ENCODE measurements at places on chromosomes 12 and 14. TPM values are rescaled to one million over a fixed set of nuclear protein-coding genes. Genes with fewer than 3 reads are reported as not detected.

Gene P2RX2
- not detected for polyA plus RNA-seq

Gene LPAR5
- 26.5 TPM for polyA plus RNA-seq

Gene PRH2
- not detected for polyA plus RNA-seq

Gene LACRT
- polyA plus RNA-seq = not detected

Gene OR6C70
- polyA plus RNA-seq = not detected

Gene KRT77
- polyA plus RNA-seq = not detected

Gene YARS2
- polyA plus RNA-seq = 18.5 TPM

Gene CHST11
- 76.8 TPM for polyA plus RNA-seq

Gene NFATC4
- polyA plus RNA-seq = not detected

Gene CCND2
- 72.4 TPM for polyA plus RNA-seq

Gene LRRIQ1
- polyA plus RNA-seq = not detected

Gene C1R
- 1.9 TPM for polyA plus RNA-seq

Gene JPH4
- not detected for polyA plus RNA-seq

Gene SERPINA10
- polyA plus RNA-seq = not detected

Gene FSCB
- polyA plus RNA-seq = not detected

Gene DEPDC4
- polyA plus RNA-seq = not detected

Gene RPGRIP1
- not detected for polyA plus RNA-seq

Gene KCNA5
- polyA plus RNA-seq = not detected

Gene OR4E2
- polyA plus RNA-seq = not detected

Gene INHBC
- not detected for polyA plus RNA-seq

Gene ESPL1
- not detected for polyA plus RNA-seq

Gene NAV3
- not detected for polyA plus RNA-seq

Gene GSC
- polyA plus RNA-seq = 0.51 TPM

Gene AHNAK2
- polyA plus RNA-seq = not detected

Gene TAS2R19
- 0.52 TPM for polyA plus RNA-seq

Gene SLC5A8
- polyA plus RNA-seq = not detected

Gene BEST3
- not detected for polyA plus RNA-seq

Gene PPP1R36
- polyA plus RNA-seq = 0.25 TPM

Gene APOLD1
- 0.68 TPM for polyA plus RNA-seq

Gene SYT1
- polyA plus RNA-seq = not detected

Gene PRKD1
- not detected for polyA plus RNA-seq

Gene AMIGO2
- polyA plus RNA-seq = 23.7 TPM

Gene LGALS3
- polyA plus RNA-seq = 78.0 TPM

Gene ACRBP
- not detected for polyA plus RNA-seq

Gene ACTN1
- 47.4 TPM for polyA plus RNA-seq

Gene TAS2R8
- polyA plus RNA-seq = not detected

Gene MYF6
- not detected for polyA plus RNA-seq

Gene RNU4-1
- not detected for polyA plus RNA-seq

Gene GALNT8
- 3.2 TPM for polyA plus RNA-seq

Gene MGST1
- not detected for polyA plus RNA-seq

Gene KIF5A
- polyA plus RNA-seq = 0.12 TPM

Gene EIF2S1
- 145 TPM for polyA plus RNA-seq

Gene ANG
- 1.4 TPM for polyA plus RNA-seq

Gene SLC2A14
- polyA plus RNA-seq = not detected

Gene OR4K14
- polyA plus RNA-seq = not detected

Gene LGR5
- not detected for polyA plus RNA-seq

Gene GALNT9
- not detected for polyA plus RNA-seq

Gene PLCZ1
- polyA plus RNA-seq = not detected

Gene KRT82
- polyA plus RNA-seq = not detected

Gene POTEG
- polyA plus RNA-seq = not detected

Gene IL26
- 0.28 TPM for polyA plus RNA-seq

Gene RDH5
- 0.90 TPM for polyA plus RNA-seq

Gene NOS1
- polyA plus RNA-seq = not detected

Gene PNMA1
- 43.7 TPM for polyA plus RNA-seq

Gene SOX5
- polyA plus RNA-seq = not detected
